ENCODE measurements at places on chromosomes 13 and 19.

- DNase-seq: peak; percentile 78
Measured at GRCh38 chr13:40190641-40191100, 475.8 kb downstream of the FOXO1 start.

DNA sequence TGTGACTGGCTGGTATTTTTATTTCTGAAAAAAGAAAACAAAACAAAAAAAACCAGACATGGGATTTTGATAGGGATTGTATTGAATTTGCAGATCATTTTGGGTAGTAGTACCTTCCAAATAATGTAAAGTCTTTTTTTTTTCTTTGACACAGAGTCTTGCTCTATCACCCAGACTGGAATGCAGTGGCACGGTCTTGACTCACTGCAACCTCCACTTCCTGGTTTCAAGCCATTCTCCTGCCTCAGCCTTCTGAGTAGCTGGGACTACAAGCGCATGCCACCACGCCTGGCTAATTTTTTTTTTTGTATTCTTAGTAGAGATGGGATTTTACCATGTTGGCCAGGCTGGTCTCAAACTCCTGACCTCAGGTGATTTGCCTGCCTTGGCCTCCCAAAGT lies 4.2 kb downstream of the ZNF101 start:
- DNase-seq: no peak

GRCh38 chr13:20787180-20787579 lies 13.4 kb upstream of the EEF1AKMT1 start:
- no peak for DNase-seq

DNA sequence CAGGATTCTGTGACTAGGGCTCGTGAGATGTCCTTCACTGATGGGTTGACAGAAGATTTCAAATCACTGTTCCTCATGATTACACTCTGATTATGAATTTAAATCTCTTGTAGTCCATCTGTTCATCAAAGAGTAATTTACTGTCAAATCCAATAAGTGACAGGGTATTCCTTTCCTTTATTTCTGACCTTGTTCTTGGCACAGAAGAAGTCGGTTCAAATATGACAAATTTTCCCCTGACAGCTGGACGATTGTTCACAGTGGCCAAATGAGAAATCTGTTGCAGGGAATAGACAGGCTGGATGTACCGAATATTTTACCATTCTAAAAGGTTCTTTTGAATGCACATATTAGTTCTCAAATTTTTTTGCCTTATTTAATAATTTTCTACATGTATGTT lies 767.3 kb upstream of the GPC6 start:
- DNase-seq: no peak

- DNase-seq: no peak
Measured at GRCh38 chr13:71864986-71865873, 1.8 kb downstream of the DACH1 start.

- peak; percentile 14 for DNase-seq
Measured at GRCh38 chr19:16541526-16542044, 652 bp downstream of the CHERP start.

DNA sequence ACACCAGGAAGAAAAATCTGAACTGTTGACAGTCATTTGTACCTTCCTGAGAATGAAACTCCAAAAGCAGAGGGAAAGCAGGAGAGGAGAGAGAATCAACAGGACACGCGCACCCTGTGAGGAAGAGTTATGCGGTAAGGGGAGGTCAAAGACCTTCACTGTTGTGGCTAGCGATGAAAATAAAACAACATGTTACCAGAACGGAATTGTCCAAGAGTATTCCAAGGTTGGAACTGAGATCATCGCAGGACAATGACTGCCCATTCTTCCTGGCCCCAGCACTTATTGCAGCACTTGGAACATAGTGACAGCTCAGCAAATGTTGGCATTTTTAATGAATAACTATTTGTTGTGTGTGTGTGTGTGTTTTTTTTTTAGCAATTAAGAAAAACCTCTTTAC lies 176.0 kb upstream of the TSC22D1 start:
- no peak for DNase-seq

- no peak for DNase-seq
Measured at GRCh38 chr13:54078271-54078870, 1049.8 kb downstream of the OLFM4 start.

DNA sequence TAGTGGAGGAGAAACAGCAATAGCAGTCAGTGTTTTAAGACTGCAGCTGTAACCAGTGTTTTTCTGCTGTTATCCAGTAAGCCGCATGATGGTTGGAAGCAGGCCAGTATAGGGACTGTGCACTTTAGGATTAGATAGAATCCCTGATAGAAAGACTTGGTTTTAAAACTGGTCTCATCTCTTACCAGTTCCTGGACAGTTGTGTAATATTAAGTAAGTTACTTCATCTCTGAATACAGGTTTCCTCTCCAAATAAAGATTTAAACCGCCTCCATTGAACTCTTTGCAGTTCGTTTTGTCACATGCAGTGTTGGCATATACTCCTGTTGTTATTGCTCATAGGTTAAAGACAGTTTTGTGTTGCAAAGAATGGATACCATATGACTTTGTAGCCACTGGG lies 25.6 kb downstream of the URI1 start:
- no peak for DNase-seq

DNA sequence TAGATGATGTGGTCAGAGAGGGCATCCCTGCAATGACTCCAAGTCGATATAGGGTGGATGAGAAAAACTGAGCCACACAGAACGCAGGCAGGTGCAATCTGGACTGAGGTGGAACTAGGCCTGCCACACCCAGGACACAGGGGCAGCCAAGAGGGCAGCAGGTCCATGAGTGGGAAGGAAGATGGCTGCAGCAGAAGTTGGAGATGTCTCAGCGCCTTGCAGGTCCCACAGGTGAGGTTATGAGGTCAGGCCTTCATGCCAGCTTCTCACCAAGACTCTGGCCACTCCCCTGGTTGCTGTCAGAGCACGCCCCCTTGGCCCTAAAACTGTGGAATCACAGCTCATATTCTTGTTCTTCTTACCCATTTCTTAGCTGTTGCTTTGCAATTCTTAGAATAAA lies 147.7 kb upstream of the VSTM2B start:
- DNase-seq: no peak

DNA sequence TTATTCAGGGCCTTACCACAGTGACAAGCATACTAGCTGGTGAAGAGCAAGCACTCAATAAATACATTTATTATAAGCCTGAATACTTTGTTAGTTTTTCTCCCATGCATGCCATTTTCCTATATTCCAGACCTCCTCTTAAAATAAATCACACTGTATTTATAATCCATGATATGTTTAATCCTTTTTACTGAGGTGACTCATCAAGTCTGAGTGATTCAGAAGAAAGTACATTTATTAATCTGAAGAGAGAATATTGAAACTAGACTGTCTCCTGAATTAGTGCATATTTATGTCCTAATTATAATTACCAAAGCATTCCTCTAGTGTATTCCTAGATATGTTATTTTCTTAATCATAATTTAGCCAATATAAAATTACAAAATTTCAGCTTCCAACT lies 323.3 kb downstream of the NALCN start:
- no peak for DNase-seq

GRCh38 chr13:59343132-59343531 lies 820.6 kb downstream of the DIAPH3 start:
- no peak for DNase-seq
